Mesothelial cell of epicardium (in vitro differentiated cells): ENCODE measurements at places on chromosomes 11 and 22.

DNA sequence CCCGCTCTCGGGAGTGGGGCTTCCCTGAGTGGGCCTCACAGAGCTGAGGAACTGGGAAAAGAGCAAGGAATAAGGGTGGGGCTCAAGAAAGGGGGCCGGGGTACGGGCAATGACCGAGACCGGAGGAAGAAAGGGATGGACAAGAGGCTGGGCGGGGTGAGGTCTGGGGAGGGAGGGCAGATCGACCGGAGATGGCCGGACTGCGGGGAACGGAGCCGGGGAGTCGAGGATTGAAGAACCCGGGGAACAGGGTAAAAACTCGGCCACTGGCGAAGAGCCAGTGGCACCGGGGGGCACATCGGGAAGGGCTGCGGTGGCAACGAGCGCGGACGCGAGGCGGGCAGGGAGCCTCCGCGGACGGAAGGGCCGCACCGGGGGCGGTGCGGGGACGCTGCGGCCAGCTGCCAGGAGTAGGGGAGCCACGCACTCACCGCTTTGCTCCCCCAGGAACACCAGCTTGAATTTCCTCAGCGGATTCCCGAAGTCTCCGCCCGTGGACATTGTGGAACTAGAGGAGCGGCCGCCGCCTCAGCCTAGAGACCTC is 667 bp downstream of the RAB6A start:
- peak overlapping the region; percentile 97 for H3K4me3 ChIP-seq
- H3K4me1 ChIP-seq: peaks cover 26% of the 10 kb centered on the region
- H3K27ac ChIP-seq: peak overlapping the region; percentile 98
- H3K36me3 ChIP-seq: no peaks in the 10 kb centered on the region
- no peaks in the 10 kb centered on the region for H3K27me3 ChIP-seq

DNA sequence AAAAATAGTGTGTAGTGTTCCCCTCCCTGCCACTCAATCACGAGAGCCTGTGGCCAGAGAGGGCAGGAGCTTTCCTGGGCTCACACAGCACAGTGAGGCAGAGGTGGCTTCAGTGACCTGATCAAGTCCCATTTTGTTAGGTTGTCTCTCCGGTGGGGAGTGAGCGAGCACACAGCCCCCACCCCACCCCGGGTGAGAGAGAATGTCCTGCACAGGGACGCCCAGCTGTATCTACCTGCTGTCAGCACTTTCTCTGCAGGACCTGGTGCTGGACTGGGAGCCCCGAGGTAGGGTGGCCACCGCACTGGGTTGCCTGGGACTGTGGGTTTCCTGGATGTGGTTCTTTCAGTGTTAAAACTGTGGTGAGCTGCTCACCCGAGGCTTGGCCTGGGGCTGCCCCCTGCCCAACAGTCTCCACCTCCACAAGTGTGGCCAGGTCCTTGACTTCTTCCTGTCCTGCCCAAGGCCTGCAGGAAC is 6.1 kb downstream of the CAPN5 start:
- H3K4me3 ChIP-seq: no peak overlapping the region
- peaks cover 20% of the 10 kb centered on the region for H3K4me1 ChIP-seq
- no peak for DNase-seq
- H3K27ac ChIP-seq: peak overlapping the region; percentile 83
- no peaks in the 10 kb centered on the region for H3K27me3 ChIP-seq

GRCh38 chr11:122313581-122313980 is 197.6 kb upstream of the BLID start:
- no peaks in the 10 kb centered on the region for H3K36me3 ChIP-seq
- DNase-seq: no peak
- H3K4me3 ChIP-seq: no peak overlapping the region
- peaks cover 3% of the 10 kb centered on the region for H3K27me3 ChIP-seq
- no peak overlapping the region for H3K27ac ChIP-seq
- H3K4me1 ChIP-seq: peaks cover 36% of the 10 kb centered on the region

DNA sequence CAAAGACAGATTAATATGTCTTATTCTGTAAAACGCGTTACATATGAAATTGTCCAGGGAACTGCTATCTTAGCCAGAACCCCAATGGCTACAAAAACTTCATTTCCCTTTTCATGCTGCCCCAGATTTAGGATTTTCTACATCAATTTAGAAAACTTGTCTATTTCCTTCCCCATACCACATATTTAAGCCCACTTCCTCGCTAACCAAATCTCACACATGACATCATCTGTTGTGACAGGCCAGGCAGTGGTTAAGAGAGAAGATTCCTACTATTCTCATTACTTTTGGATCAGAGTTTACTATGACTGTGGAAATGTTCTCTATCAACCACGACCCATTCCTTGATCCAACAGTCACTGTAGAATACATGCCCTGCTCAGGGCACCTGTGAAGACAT is 15.9 kb downstream of the CCDC82 start:
- H3K4me1 ChIP-seq: no peaks in the 10 kb centered on the region
- peaks cover 28% of the 10 kb centered on the region for H3K36me3 ChIP-seq
- no peak for DNase-seq
- H3K4me3 ChIP-seq: no peak overlapping the region
- H3K27ac ChIP-seq: no peak overlapping the region

DNA sequence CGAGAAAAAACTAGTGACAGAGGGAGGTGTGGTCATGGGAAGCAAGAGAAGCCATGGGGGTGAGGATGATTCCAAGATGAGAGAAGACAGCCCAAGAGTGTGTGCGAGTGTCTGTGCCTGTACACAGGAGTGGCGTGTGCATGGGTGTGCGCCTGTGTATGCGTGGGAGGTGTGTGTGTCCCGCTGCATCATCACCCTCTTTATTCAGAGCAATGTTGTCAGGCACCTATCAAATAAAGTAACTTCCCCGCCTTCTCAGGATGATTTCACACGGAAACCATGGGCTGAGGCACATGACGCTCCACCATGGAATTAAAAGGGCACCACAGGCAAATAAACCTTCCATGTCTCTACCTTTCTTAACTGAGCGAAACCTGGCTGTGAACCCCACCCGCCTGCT is 24.6 kb downstream of the MS4A10 start:
- no peak for DNase-seq
- peaks cover 30% of the 10 kb centered on the region for H3K27me3 ChIP-seq
- no peak overlapping the region for H3K4me3 ChIP-seq
- H3K36me3 ChIP-seq: no peaks in the 10 kb centered on the region
- H3K27ac ChIP-seq: no peak overlapping the region

GRCh38 chr11:129595038-129595962 is 219.7 kb downstream of the BARX2 start:
- H3K4me3 ChIP-seq: no peak overlapping the region
- peaks cover 46% of the 10 kb centered on the region for H3K4me1 ChIP-seq
- H3K36me3 ChIP-seq: peaks cover 6% of the 10 kb centered on the region
- H3K27me3 ChIP-seq: no peaks in the 10 kb centered on the region
- peak overlapping the region; percentile 95 for H3K27ac ChIP-seq

- peaks cover 14% of the 10 kb centered on the region for H3K4me1 ChIP-seq
- DNase-seq: no peak
- peaks cover 25% of the 10 kb centered on the region for H3K27me3 ChIP-seq
Measured at GRCh38 chr22:48433647-48434046, 1394.0 kb downstream of the BRD1 start.

- no peaks in the 10 kb centered on the region for H3K27me3 ChIP-seq
- peaks cover 31% of the 10 kb centered on the region for H3K4me1 ChIP-seq
Measured at GRCh38 chr11:88384669-88385005, 47.1 kb upstream of the CTSC start.

GRCh38 chr22:22021162-22021750 is 38.7 kb upstream of the TOP3B start:
- H3K27ac ChIP-seq: no peak overlapping the region
- H3K27me3 ChIP-seq: no peaks in the 10 kb centered on the region
- DNase-seq: no peak
- no peak overlapping the region for H3K4me3 ChIP-seq
- H3K36me3 ChIP-seq: no peaks in the 10 kb centered on the region

GRCh38 chr11:119800171-119800570 is 71.2 kb upstream of the NECTIN1 start:
- no peak for DNase-seq
- peaks cover 14% of the 10 kb centered on the region for H3K4me1 ChIP-seq
- no peaks in the 10 kb centered on the region for H3K36me3 ChIP-seq
- H3K27me3 ChIP-seq: peaks cover 14% of the 10 kb centered on the region
- no peak overlapping the region for H3K27ac ChIP-seq
- no peak overlapping the region for H3K4me3 ChIP-seq

DNA sequence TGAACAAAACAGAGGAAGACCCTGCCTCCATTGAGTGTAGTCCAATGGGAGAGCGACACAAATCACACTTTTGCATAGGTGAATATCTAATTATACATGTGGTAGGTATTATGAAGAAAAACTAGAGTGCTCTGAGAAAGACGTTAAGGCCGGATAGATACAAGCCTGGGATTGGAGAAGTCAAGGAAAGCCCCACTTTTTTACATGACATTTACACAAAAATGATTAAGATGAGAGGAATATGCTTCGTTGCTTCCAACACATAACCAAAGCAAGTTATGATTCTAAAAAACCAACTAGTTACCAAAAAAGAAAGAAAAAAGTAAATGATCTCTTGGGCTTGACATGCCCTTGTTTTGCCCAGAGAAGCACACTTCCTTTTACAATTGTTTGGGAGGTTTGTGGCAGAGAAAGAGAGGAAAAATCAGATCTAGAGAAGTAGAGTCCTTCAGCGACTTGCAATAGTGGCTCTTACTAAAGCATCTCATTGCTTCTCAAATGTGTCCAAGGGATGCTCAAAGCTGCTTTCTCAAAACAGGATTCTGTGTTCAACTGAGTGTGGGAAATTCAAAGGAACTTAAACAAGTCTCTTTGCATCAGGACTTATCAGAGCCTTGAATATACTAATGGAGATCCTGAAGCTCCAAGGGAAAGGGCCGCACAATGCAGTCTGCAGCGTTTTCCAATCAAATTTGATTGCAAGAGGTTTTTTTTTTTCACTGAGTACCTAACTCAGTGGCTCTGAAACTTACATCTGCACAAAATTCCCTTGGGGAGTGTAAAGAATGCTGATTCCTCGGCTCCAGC is 38.8 kb downstream of the FLI1 start:
- H3K36me3 ChIP-seq: no peaks in the 10 kb centered on the region
- H3K4me1 ChIP-seq: peaks cover 30% of the 10 kb centered on the region
- no peak for DNase-seq

DNA sequence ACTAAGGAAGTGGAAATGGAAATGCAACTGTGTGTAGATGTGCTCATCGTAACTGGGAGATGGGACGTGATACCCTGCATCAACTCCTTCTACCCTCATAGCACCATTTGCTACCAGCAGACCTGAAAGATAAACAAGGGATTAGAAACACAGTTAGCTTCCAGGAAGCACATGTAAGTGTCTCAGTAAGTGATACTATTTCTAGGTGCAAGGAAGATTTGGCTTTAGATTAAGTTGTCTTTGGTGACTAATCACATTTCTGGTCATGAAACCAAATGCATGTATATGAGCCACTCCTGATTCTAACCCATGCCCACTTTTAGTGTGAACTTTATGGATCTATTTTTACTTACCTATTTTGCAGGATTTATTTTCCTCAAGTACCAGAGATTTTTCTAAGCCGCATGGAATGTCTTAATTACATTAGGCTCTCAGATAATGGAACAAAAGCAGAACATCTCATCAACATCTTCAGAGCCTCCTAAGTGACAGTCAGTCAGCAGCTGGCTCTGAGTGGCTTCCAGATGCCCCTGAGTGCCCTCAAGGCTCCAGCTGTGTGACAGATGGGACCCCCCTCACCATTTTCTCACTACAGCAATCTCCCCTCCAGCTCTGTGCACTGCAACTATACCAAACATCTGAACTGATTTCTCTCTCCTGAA is 21.2 kb downstream of the SLC5A12 start:
- no peak for DNase-seq
- peaks cover 29% of the 10 kb centered on the region for H3K4me1 ChIP-seq
- no peaks in the 10 kb centered on the region for H3K36me3 ChIP-seq
- no peak overlapping the region for H3K27ac ChIP-seq
- no peak overlapping the region for H3K4me3 ChIP-seq

GRCh38 chr11:73072935-73073481 is 69.1 kb downstream of the FCHSD2 start:
- peaks cover 17% of the 10 kb centered on the region for H3K36me3 ChIP-seq
- no peak overlapping the region for H3K4me3 ChIP-seq
- peaks cover 5% of the 10 kb centered on the region for H3K4me1 ChIP-seq
- no peak for DNase-seq
- H3K27me3 ChIP-seq: no peaks in the 10 kb centered on the region
- H3K27ac ChIP-seq: peak overlapping the region; percentile 13
